COR-L47 (cell line): ENCODE measurements at places on chromosomes 5 and 9.
A peak's percentile ranks its signal among the peaks of the same experiment; 100 is the strongest.

- no peak for DNase-seq
Observed at GRCh38 chr9:130458027-130458803, 13.5 kb downstream of the ASS1 start.

DNA sequence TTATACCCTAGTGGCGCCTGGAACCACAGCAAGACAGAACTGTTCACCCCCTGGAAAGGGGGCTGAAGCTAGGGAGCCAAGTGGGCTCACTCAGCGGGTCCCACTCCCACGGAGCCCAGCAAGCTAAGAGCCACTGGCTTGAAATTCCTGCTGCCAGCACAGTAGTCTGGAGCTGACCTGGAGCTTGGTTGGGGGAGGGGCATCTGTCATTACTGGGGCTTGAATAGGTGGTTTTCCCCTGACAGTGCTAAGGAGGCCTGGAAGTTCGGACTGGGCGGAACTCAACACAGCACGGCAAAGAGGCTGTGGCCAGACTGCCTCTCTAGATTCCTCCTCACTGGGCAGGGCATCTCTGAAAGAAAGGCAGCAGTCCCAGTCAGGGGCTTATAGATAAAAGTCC is 19.5 kb downstream of the BTNL3 start:
- DNase-seq = no peak

DNA sequence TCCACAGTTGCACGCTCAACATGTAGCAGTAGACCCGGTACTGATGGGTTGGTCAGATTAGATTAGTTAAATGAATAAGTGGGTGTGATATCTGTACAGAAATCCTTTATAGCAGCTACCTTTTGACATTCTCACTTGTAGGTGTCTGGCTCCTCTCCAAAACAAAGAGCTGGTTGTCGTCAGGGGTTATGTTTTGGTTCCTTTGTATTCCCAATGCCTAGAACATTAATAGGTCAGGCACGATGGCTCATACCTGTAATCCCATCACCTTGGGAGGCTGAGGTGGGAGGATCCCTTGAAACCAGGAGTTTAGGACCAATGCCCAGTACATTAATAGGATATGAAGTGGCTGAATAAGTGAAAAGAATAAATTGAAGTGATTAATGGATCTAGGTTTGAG is 182.1 kb downstream of the SNCAIP start:
- peak; percentile 29 for DNase-seq

GRCh38 chr9:69460012-69460411 is 135.0 kb downstream of the ENTREP1 start:
- DNase-seq = no peak

DNA sequence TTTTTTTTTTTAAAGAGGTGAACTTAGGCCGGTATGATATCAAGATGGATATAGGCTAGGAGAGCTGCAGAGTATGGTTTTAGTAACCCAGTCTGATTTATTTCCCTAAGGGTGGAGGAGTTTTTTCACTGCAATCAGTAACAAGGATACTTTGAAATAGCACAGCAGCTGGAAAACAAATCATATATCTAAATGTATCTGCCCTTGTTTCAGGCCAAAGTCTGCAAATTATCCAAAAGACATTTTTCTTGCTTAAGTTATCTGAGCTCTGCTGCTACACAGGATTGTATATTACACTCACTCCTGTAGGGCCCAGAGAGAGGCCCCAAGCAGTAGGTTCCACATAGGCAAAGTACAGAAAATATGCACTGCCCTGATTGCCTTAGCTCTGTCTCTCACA is 222.4 kb downstream of the NTRK2 start:
- DNase-seq = no peak

DNA sequence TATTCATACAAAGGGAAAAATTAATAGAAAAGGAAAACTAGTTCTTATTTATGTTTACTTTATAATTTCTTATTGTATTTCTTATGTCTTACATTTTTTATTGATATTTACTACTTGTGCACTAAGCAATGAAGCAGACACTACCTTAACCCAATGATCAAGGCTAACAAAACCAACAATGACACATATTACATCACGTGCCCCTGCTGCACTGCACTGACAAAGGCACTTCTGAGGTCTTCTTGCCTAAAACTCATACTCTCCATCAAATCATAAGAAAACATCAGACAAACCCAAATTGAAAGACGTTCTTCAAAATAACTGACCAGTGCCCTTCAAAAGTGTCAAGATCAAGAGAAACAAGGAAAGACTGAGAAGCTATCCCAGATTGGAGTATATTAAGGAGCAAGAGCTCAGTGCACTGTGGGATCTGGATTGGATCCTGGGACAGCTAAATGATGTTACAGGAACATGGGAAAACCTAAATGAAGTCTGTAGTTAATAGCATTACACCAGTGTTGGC is 230.9 kb downstream of the AUH start:
- DNase-seq = no peak

GRCh38 chr5:128762661-128763306 is 202.5 kb upstream of the SLC27A6 start:
- DNase-seq = no peak

DNA sequence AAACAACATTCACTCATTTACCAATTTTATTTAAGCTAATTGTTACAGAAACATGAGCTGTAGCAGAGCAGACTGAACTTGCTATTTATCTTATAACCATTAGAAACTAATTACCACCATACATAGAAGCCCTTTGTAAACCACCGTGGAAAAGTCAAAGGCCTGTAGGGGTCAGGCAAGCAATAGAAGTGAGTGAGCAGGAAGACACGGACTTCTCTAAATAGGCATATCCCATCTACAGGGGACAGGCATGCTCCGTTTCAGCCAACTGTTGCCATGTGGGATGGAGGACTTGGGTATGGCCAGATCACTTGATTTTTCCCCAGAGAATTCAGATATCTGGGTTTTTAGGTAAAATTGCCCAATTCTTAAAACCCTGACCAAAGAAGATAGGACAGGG is 44.8 kb downstream of the PRRC1 start:
- DNase-seq = no peak
